ENCODE measurements at places on chromosomes 13 and 19.
A peak's percentile ranks its signal among the peaks of the same experiment; 100 is the strongest.

- no peak for DNase-seq
Observed at GRCh38 chr13:61408571-61408970, 7.1 kb downstream of the PCDH20 start.

DNA sequence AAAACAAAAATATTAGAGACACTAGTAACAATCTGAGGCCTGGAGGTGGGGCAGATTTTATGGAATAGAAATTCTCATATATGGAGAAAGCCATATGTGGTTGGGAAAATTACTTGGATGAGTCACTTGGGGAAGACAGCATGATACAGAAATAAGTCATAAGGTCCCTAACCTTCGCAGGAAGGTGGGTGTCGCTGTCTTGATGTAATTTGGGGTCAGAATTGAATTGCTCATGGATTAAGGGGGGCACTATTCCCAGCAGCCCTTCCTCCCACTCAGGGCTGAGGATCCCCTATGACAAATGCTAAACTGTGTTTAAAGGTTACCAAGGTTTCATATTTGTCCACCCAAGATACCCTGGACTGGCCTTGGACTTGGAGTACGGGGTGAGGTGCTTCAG is 5.0 kb downstream of the RDH8 start:
- no peak for DNase-seq

- no peak for DNase-seq
Observed at GRCh38 chr19:14796021-14796420, 17.7 kb upstream of the ADGRE2 start.

- DNase-seq: peak; percentile 100
Observed at GRCh38 chr19:54159352-54160181, at the start of gene LENG1. TSS of gene LENG1 (minus strand) at chr19:54159721. CDS start at chr19:54159695, 26 bp downstream.

- no peak for DNase-seq
Observed at GRCh38 chr13:74270018-74270417, 135.8 kb upstream of the KLF12 start.

DNA sequence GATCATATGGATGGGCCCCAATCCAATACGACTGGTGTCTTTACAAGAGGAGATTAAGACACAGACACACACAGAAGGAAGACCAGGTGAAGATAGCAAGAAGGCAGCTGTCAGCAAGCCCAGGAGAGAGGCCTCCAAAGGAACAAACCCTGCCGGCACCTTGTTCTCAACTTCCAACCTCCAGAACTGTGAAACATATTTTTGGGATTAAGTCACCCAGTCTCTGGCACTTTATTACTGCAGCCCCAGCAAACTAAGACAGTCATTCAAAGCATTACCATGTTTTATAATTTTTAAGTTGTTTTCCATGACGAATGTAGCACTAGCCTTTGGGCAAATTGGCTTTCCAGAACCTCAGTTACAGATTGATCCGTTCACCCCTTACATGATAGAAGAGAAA is 11.3 kb downstream of the STARD13 start:
- DNase-seq: no peak

DNA sequence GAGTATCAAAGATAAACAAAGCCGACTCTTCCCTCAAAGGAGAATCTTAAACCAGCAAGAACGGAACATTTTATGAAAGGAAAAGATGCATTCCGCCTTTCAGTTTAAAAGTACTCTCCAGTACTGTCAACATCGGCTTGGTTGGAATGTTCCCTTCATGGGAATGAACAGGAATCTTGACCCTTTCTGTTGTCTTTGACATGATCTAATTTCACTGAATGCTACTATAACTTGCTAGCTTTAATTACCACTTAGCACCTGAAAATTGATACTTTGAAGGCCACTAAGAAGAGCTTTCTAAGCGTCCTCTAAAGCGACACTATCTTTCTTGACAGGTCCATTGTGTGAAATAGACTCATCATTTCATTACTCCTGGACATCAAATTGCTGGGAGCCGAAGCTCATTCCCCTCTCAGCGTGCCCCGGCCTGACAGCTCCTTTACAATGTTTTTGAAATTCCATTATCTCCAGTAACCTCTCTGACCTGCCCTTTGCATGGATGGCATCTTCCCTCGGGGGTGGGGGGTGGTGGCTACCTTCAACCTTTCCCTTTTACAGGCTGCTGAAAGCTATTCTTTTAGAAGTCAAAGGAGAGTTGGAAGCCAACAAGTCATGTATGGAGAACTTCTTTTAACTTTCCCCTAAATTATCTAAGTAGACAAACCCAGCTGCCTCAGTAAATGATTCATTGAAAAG is 67.9 kb downstream of the EFNB2 start:
- DNase-seq: no peak

DNA sequence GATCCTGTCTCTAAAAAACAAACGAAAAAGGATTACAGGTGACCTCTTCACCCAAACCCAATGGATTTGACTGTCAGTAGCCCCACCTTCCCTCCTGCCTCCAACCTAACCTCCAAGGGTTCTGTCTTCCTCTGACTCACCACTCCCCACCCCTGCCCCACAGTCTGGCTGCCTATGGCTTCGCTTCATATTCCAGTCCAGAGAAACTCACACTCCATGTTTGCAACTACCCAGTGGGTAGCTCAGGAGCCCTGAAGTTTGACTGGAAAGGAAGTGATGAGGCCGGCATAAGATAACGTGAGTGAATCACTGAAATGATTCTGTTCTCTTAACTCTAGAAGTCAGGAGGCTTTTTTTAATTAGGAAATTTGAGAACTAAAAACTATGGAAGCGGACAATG is 303.9 kb downstream of the FOXO1 start:
- no peak for DNase-seq

DNA sequence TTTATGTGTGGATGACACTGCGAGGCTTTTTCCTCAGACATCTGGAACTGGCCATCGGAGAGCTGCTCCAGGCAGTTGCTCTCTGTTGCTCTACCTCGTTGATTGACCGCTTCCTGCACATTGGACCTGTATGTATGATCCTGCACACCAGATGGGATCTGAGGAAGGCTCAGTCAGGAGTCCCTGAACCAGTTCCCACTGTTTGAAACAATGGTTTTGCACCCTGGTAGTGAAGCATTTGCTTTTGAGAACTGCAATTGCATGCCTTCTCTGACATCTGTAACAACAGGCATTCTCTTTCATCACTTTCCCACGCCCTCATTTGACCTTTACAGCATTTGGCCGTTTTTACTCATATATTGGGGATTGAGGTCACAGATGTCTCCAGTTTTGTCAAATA is 61.1 kb upstream of the NPAS1 start:
- DNase-seq: peak; percentile 45

DNA sequence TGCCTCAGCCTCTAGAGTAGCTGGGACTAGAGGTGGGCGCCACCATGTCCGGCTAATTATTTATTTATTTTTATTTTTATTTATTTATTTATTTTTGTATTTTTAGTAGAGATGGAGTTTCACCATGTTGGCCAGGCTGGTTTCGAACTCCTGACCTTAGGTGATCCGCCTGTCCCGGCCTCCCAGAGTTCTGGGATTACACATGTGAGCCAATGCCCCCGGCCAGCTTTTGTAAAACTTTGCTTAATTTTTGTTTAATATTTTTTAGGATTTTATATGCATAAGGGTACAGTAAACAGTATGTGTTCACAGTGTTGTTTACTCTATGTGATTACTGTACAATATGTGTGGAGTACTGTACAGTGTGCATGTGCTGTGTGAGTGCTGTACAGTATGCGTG is 98.7 kb downstream of the ZMYM2 start:
- no peak for DNase-seq

DNA sequence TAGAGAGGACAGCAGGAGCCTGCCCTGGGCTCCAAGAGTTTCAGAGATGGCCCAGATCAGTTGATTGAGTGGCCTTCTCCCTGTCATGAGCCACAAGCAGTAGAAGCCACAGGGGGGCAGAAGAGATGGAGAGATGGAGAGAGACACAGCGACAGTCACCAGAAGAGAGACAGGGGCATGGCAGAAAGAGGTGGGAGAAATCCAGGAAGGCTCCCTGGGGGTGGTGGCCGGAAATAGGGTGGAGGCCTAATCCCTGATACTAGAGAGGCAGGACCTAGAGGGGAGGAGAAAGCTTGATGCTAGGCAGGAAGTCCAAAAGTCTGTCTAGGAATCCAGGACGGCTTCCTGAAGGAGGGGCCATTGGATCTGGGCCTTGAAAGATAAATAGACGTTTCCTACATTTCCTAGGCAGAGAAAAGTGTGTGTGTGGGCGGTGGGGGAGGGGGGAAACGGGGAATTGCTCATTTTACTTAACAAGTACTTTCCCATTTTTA is 9.6 kb upstream of the TPM4 start:
- DNase-seq: no peak

DNA sequence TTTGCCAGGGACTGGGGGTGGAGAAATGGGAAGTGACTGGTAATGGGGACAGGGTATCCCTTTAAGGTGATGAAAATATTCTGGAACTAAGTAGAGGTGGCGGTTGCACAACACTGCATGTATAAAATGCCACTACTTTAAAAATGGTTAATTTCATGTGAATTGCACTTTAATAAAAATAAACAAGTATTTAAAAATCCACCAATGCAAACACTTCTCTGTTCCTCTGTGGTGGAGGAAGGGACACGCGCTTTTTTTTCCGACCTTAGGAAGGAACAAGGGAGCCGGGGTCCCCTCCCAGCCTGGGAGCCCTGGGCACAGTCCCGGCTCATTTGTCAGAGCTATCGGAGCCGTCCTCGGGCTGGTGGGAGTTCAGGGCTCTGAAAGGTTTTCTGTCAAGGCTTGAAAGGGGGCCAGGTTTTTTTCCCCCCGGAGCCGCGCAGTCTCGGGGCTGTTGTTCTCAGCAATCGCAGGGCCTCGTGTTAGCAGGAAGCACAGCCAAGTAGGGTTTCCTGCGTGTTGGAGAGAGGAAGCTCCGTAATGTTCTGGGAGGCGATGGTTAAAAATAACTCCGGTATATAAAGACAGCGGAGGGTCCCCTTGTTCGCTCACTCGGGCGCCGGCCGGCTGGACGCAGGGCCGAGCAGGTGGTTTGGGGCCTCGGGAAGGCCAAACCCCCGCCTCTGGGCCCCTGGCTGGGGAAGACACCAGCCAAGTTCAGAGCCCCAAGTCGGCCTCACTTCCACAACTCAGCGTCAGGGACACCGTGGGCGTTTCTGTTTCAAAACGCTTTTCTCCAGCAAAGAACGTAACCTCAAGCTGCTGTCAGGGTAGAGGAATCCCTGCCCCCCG is 41.2 kb upstream of the KLF2 start:
- peak; percentile 34 for DNase-seq

- DNase-seq: no peak
Observed at GRCh38 chr13:27279506-27279905, 8.9 kb downstream of the RASL11A start.

DNA sequence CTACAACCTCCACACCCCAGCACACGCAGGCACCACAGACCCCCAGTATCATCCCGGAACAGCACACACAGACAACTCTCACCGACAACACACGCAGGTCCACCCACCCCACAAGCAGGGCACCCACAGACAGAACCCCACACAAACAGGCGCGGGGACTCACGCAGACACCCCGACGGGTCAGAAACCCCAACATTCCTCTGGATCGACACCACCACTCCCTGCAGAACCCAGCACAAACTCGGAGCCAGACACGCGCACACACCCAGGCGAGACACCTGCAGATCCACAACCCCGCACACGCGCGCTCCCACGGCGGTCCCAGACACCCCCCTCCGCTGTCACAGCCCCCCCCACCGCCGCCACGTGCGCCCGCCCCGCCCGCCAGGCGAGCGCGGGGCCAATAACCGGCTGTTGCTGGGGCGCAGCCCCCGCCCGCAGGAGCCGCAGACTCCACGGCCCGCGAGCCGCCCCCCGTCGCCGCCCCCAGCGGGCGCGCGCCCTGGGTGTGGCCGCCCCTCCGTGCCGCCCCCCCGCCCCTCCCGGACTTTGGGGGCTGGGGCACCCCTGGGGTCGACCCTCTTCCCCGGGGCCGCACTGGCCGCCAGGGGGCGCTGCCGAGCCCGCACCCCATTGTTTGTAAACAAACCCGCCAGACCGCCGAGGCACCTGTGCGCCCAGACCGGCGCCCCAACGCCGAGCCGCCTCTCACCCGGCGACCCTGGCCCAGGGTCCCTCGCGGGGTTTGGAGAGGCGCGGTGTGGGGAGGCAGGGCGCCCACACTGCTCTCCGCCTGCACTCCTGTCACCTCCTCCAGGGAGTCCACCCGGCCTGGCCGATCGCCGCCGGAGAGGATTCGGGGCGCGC is 712 bp downstream of the BBC3 start:
- peak; percentile 30 for DNase-seq

DNA sequence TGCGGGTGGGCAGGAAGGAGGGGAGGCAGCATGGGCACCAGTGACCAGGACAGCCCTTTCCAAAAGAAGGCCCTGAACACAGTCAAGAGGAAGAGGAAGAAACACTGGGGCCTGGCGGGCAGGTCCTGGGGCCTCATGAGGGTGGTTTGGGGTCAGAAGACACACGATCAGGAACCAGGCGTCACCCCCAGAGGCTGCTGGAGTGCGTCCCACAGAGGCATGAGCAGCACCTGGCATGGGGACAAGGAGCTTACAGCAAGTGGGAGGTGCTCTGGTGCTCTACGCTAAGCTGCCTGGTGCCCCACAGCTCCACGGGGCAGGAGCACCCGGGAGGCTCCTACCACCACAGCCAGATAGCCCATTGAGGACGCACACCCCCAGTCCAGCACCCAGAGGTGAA is 20.0 kb downstream of the ELL start:
- no peak for DNase-seq

DNA sequence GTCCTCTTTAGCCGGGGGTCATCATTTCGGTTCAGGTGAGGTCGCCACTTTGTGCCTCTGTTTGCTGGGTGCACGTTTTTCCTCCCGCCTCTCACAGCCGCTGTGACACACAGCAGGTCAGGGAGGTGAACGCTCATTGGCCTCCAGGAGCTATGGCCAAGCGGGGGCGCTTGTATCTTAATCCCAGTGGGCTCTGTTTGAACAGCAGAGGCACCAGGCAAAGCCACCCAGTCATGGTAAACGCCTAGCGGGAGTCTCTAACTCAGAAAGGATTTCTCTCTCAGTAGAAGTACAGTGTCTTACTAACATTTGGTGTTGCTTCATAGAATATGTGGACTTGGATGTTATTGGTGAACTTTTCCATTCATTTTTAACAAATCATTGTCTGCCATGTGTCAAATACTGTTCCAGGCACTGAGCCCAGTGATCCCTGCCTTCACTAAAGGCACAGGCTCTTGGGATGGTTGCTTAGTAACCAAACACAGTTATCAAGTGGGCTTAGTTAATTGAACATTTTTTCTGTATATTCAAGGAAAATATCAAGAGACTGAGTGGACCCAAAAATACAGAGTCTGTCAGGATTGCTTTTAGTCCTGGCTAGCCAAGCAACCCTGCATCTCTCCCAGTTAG is 186.7 kb downstream of the STK24 start:
- peak; percentile 61 for DNase-seq

- DNase-seq: no peak
Observed at GRCh38 chr13:26759249-26759906, 1.2 kb downstream of the GPR12 start.

Measured in fibroblast of gingiva (primary cell).